Natural killer cell treated with Interleukin-12 subunit alpha and Interleukin-12 subunit beta and Interleukin-15 and Interleukin-18, amount 100 ng/mL, for 72 hours (primary cell): ENCODE measurements at places on chromosomes 13 and 19. TPM values are rescaled to one million over a fixed set of nuclear protein-coding genes. Genes with fewer than 3 reads are reported as not detected.

FCHO1 gene
- 71.0 TPM for total RNA-seq

DNA sequence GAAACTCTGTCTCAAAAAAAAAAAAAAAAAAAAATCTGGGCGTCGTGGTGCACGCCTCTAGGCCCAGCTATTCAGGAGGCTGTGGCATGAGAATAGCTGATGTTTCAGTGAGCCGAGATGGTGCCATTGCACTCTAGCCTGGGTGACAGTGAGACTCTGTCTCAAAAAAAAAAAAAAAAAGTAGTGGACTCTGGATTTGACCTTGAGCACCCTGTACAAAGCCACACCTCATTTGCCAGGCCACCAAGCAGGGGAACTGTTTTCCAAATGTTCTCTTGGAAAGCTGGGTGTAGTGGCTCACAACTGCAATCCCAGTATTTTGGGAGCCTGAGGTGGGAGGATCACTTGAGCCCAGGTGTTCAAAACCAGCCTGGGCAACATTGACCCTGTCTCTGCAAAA lies 3.8 kb upstream of the ZNF555 start:
- no peak for DNase-seq
- no peak overlapping the region for H3K27ac ChIP-seq
- no peak overlapping the region for H3K4me3 ChIP-seq
- peaks cover 7% of the 10 kb centered on the region for H3K4me1 ChIP-seq

- H3K27me3 ChIP-seq: peaks cover 14% of the 10 kb centered on the region
- no peaks in the 10 kb centered on the region for H3K4me1 ChIP-seq
- no peaks in the 10 kb centered on the region for H3K36me3 ChIP-seq
Measured at GRCh38 chr13:77616027-77616426, 80.5 kb downstream of the SCEL start.

RPS19 gene
- 1,532 TPM for total RNA-seq

PRSS57 gene
- total RNA-seq: 1.4 TPM
